ENCODE measurements at places on chromosomes 13 and 19.

DNA sequence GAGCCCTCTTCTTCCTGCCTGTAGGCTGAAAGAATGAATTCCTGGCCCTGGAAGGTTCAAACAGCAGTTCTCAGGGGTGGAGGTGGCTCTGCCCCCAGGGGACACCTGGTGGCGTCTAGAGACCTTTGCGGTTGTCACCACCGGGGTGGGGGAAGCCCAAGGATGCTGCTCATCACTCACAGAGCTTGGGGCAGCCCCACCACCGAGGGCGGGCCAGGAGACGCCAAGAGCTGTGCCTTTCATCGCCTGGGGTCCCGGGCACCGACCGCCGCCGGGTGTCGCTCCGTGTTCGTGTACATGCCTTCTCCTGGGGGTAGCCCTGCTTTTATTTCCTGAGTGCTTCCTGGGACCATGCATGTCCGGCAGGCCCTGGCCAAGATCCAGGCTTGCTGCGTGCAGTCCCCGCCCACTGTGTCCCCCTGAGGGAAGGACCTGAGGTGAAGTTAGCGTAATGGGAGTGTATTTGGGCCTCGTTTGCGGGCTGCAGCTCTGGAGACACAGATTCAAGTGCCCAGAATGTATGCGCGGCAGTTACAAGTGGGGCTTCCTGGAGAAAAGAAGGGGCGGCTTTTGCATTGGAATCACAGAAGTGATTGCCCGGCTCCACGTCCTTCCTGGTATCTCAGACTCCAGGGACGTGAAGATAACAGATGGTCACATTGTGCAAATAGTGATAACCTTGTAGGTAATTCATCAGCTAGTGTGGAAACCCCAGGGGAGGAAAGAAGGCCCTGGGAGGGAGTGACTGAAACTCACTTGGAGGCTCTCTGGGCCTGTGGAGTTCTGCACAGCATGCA, 7.8 kb downstream of the DOT1L start:
- DNase-seq, result no peak

DNA sequence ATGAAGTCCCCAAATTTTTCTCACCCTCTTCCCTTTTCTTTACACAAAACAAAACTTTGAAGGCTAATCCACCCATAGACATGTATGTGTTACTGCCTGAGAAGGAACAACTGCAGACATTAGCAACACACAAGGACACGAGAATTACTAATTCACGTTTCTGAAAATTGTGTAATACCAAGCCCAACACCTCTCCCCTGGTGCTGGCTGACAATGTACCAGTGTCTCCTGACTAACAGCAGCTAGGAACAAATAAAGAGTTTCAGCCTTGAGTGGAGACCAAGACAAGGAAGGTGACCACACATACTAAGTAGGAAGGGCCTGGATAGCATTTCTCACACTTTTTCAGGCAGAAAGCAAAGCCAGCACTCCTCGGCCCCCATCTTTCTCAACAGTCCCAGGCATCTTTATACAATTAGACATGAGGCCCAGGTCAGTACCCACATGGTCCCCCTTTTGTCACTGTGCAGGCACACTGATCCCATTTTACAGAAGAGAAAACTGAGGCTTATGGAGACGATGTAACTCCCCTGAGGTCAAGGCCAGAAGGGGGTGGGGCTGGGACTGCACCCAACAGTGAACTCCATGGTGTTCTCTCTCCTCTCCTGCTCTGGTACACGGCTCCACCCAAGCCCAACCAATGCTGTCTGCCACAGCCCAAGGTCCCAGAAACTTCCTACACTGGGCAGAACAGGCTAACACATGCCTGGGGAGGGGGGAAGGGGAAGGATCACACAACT, 8.7 kb downstream of the BRD4 start:
- no peak for DNase-seq

GRCh38 chr13:43243711-43244110, 220.3 kb downstream of the DNAJC15 start:
- no peak for DNase-seq

DNA sequence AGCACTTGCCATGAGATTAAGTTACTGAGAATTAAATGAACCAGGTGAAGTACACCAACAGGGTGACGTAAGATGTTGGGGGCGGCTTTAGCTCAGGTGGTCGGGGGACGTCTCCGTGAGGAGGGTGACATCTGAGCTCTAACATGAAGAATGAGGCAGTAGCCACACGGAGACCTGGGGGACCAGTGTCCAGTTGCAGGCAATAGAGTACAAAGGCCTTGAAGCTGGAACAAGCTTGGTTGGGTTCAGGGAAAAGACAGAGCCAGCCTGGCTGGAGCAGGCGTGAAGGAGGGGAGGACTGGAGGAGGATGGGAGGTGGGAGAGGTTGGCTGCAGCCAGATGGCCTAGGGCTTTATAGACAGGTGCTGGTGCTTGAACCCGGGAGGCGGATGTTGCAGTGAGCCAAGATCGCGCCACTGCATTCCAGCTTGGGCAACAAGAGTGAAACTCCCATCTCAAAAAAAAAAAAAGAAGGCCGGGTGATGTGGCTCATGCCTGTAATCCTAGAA, 1.6 kb downstream of the SPINT2 start:
- no peak for DNase-seq

DNA sequence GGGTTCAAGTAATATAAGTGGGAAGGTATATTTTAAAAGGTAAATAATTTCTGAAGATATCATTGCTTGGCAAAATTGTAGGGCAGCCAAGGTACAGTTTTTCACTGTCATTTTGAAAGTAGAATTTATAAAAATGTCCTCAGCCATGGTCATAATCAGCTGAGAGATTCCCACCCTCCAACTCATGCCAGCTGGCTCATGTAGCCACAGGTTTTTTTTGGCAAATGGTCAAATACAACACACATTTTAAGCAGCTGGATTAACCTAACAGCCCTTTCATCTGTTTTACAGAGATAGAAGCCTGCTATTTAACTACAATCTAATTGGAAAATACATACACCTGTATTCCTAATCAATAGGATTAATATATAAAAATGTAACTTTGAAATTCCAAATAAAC, 619.2 kb upstream of the SGCG start:
- DNase-seq, result no peak

GRCh38 chr13:43134868-43135267, 111.5 kb downstream of the DNAJC15 start:
- no peak for DNase-seq

DNA sequence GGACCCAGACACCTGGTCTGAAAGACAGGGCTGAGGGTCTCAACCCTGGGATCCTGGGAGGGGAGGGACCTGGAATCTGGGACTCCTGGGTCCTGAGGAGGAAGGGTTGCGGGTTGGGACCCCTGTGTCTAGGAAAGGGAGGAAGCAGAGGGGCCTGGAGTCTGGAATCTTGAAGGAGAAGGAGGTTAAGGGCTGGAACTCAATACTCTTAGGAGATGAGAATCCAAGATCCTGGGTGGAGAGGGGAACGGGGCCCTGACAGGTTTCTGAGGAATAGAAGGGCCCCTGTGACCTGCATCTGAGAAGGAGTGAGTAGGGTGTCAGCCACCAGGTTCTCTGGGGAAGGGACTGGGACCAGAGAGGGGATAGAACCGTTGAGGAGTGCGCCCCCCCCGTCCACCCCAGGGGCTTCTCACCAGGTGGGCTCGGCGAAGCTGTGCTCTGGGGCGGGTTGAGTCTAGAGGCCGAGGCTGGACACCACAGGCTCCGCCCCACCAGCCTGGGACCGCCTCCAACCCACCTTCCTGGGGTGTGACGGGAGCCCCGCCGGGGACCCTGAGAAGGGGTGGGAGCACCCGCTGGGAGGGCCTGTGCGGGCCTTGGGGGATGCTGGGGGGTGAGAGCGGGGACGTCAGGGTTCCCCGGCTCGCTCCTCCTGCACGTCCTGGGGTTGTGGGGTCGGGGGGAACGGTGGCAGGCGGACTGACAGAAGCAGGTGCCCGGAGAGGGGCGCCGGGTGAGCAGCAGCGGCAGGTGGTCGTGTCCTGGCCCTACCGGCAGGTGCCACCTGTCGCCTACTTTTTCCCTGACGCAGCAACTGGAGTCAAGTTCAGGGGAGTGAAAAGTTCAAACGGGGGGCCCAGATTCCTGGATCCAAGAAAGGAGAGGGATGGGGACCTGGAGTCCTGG, at the start of gene MAMSTR:
Gene MAMSTR (minus strand): TSS at position 463 of the 909 bp plus-strand sequence. CDS start 694 bp downstream, outside the sequence.
- no peak for DNase-seq

GRCh38 chr13:46638262-46638661, 85.3 kb downstream of the LRCH1 start:
- DNase-seq, result no peak
